HCEC 1CT (cell line): ENCODE measurements at places on chromosomes 7 and 10.

DNA sequence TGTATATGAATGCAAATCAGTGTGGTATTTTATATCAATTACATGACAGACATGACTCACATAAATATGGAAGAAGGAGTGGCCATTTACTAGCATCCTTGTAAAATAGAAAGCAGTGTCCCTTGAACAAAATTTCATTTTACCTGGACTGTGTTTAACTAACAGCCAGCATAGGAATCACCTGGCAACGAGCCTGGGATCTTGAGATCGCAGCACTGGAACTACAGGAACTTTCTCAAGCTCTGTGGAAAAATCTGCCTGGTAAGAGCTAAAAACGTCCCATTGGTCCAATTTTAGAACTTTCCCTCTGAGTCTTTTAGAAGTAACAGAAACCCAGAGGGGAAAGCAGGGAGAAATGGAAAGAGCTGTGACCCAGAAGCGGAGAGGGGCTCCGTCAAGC is 68.9 kb upstream of the AMPH start:
- DNase-seq: no peak

- DNase-seq: no peak
Observed at GRCh38 chr7:128172963-128173362, 68.1 kb upstream of the LEP start.

- peak; percentile 10 for DNase-seq
Observed at GRCh38 chr10:69885379-69886013, 83.8 kb downstream of the COL13A1 start.

DNA sequence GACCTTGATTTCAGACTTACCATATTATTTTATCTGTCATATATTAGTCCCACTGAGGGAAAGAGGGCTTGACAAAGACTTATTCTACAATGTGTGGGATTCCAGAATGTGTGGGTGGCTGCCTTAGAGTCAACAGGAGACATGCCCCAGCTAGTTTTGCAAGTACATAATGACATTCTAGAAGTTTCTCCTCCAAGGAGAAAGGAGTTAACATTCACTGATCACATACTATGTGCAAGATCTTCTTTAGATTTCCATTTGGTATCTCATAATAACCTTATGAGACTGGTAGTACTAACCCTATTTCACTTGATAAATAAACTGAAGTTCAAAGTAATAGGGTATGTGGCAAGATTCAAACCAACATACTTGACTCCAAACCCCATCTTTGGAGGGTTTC is 25.2 kb downstream of the IRF5 start:
- DNase-seq: no peak

GRCh38 chr10:113317489-113317888 is 235.4 kb upstream of the HABP2 start:
- no peak for DNase-seq

GRCh38 chr7:17038160-17038782 is 156.5 kb upstream of the AGR3 start:
- DNase-seq: no peak

DNA sequence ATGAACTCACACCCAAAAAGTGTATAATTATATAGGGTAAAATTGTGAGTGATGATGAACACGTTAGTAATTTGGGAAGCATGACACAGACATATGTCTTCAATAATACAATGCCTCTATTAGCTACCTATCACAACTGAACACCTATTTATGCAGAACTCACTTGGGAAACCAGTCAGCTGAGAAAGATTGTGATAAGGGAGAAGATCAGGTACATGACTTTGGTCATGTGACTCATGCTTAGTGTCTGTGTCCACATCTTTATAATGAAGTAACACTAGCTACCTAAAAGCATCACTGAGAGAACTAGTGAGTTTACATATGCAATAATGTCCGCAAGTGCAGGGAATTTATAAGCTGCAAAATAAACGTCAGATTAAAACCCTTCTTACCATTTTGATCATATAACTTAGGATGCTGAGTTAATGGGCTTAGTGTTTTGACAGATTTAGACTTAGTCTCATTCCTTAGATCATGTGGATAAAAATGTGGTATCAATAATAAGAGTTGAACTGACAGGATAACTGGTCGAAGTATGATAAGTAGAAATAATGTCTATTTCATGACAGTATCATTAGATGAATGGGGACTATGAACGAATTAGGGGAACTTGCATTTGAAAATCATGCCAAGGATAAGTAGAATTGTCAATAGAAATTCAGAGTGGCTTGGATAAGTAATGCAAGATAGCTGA is 11.6 kb downstream of the VWDE start:
- DNase-seq: no peak
